Activated naive CD4-positive, alpha-beta T cell treated with anti-CD3 and anti-CD28 coated beads, Interleukin-2, amount 50 U/mL, for 72 hours (primary cell): ENCODE measurements at places on chromosomes 5 and 9. TPM values are rescaled to one million over a fixed set of nuclear protein-coding genes. Genes with fewer than 3 reads are reported as not detected.

PCDHB2 gene
- total RNA-seq = not detected

DDX46 gene
- total RNA-seq = 108 TPM

CTXN3 gene
- total RNA-seq = not detected

RACK1 gene
- total RNA-seq = 2,665 TPM

IL7R gene
- total RNA-seq = 314 TPM

LCN9 gene
- not detected for total RNA-seq

ECSCR gene
- 1.9 TPM for total RNA-seq

IL13 gene
- total RNA-seq = 0.98 TPM

PCDHA9 gene
- total RNA-seq = not detected

DBH gene
- total RNA-seq = not detected

SCGB3A2 gene
- not detected for total RNA-seq

INSYN2B gene
- total RNA-seq = not detected

CARD19 gene
- 82.6 TPM for total RNA-seq

RETREG1 gene
- 7.4 TPM for total RNA-seq

- no peak for DNase-seq
Measured at GRCh38 chr5:79759436-79759835, 69.8 kb downstream of the CMYA5 start.

DNA sequence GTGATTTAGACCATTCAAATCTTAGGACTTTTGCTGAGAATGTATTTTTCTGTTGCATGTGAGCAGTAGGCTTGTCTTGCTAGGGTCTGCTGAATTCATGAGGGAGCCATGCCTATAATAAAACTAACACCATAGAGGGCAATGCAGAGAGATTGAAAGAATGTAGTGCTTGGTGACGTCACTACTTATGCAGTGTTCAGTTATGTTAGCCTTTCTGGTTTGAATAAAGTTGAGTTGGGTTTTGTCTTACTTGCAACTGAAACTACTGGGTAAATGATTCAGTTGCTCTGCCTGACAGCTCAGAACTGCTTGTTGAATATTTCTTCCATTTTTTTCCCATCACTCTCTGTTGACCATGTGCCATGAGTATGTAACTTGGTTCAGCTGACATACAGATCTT is 114.1 kb downstream of the PAM start:
- no peak for DNase-seq

DNA sequence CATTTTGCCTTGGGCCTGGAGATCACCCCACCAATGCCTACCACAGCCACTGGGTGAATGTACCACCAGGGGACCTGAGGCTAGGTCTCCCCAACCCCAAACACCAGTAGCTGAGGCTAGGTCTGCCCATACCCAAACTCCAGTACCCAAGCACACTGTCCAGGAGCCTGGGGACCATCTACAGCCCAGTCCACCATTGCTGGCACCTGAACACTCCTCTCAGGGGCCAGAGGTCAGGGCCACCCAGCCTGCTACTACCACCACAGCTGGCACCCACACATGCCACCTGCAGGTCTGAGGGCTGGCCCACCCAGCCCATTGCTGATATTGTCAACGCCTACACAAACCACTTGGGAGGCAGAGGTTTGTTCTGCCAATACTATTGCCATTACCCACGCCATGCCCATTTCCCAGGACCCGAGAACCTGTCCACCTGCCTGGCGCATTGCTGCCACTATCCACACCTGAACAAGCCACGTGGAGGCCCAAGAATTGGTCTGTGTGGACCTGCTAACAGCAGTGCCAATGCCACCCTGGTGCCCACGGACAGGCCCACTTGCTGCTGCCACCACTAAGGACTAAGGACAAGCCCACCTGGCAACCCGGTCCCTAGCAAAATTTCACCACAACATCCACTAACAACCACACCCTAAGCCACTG is 59.2 kb downstream of the ZDHHC21 start:
- no peak for DNase-seq

DNA sequence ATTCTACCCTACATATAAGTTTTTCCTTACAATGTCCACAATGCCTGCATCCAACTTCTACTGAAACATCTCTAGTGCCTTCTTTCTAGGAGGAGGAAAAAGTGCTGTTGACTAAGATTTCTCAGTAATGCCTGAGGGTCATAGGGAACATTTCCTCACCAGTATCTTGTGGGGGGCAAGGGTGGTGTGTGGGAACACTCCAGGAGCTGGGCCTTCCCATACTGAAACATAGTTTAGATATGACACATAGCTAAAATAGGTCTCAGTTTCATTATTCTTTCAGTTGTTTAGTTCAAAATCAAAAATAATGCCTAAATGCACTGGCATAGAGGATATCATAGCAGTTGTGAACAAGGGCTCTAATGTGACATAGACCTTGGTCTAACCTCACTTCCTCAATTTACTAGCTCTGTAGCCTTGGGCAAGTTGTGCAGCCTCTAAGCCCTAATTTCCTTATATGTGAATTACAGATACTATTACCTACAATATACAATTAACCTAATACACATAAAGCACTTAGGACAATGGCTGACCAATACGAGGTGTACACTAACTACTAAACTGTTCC is 66.1 kb downstream of the HAPLN1 start:
- no peak for DNase-seq

DNA sequence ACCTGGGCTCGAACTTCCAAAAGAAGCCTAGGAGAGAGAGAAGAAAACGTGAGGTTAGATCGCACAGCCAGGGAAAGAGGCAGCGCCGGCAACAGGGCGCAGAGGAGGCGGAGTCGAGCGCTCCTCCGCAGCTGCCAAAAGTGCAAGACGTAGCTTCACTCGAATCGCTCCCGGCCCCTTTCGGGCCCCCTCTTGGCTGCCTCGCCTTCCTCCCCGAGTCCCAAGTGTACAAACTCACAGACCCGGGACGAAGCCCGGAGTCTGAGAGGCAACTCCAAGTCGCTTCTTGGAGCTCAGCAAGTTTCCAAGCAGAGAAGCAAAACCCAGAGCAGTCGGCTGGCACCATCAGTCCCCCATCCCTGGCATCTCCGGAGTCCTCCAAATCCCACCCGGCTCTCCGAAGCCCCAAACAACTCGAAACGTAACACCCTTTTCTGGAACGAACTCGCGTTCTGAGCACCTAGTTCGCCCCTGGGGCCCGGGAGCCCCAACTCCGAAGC is 1.2 kb downstream of the MIER3 start:
- no peak for DNase-seq

GRCh38 chr5:143582869-143583268 is 179.4 kb upstream of the NR3C1 start:
- no peak for DNase-seq

- DNase-seq = no peak
Measured at GRCh38 chr5:10266137-10266536, 16.1 kb downstream of the CCT5 start.

DNA sequence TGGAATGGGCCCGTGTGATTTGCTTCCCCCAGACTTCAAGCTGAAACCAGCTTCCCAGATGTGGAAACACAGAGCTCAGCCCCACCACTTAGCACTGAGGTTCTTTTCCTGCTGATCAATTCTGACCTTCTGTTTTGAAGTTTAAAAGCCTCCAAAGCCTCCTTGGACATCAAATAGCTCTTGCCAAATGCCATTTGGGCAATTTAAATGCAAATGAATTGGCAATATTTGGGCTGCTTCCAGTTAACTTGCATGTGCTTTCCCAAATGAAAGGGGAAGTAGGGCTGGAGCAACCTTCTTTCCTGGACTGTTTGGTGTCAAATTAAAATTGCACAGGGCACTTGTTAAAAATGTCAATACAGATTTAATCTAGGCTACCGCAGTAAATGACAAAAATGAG is 710.5 kb downstream of the TLR4 start:
- DNase-seq = no peak

DNA sequence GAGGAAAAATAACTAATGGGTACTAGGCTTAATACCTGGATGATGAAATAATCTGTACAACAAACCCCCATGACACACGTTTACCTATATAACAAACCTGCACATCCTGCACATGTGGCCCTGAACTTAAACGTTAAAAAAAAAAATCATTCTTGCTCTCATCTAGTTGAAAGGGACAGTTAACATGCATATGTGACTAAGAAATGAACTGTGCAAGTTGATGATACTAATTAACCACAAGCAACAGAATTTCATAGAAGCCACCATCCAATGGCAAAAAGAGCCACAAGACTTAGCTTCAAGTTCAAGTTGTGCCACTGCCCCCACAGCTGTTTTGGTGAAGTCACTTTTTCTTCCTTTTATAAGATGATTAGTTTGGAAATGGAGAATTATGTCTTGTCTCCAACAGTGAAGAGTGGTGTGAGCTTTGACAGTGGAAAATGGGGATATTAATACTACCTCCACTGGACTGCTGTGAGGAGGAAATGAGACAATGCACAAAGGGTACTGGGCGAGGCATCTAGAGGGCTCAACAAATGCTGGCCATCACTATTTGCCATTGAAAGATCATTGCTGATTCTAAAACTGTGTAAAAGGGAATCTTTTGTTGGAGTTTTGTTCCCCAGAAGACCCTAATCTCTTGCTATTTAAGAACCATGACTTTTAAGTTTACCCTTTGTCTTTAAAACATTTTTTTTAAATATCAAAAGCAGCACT is 202.1 kb downstream of the EBF1 start:
- no peak for DNase-seq

DNA sequence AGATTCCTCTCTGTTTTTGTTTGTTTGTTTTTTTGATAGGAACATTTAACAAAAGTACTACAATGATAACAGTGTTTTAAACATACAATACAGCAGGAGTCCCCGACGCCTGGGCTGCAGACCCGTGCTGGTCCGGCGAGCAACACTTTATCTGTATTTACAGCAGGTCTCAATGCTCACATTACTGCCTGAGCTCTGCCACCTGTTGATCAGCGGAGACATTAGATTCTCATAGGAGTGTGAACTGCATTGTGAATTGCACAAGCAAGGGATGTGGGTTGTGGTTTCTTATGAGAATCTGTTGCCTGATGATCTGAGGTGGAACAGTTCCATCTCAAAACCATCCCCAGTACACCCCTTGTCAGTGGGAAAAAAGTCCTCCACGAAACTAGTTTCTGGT is 1068.5 kb upstream of the CDH10 start:
- DNase-seq = no peak

DNA sequence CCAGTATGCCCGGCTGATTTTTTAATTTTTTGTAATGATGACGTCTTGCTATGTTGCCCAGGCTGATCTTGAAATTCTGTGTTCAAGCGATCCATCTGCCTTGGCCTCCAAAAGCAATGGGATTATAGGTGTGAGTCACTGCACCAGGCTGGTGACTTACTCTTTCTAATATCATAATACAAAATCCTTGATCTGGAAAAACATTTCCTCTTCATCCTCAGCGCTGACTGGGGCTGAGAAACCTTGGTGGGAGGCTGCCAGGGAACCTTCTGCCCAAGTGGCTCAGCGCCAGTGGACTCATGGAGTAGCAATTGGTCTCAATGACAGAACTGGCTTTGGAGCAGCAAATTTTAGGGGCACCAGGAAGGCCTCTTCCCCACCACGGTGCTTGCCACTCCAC is 17.5 kb upstream of the SEMA4D start:
- no peak for DNase-seq

- DNase-seq = no peak
Measured at GRCh38 chr5:109532773-109533364, 123.1 kb upstream of the PJA2 start.

- DNase-seq = no peak
Measured at GRCh38 chr9:36839131-36839885, 194.8 kb downstream of the PAX5 start.

GRCh38 chr5:91535499-91535898 is 152.4 kb upstream of the ARRDC3 start:
- DNase-seq = no peak

GRCh38 chr5:174424219-174425053 is 299.9 kb upstream of the MSX2 start:
- DNase-seq = no peak

DNA sequence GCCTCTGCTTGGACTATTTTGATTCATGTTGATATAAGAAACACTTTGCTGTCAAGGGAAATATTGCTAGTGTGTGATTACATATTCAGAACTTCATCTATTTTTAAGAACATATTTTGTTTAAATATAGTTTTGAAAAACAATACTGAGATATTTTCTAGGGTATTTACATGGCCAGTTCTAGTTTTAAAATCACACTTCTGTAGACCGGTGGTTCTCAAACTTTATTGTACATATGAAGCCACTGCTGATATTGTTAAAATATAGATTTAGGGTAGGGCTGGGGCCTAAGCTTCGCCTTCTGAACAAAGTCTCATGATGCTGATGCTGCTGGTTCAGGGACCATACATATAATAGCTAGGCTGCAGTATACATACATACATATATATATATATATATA is 1000.0 kb downstream of the PTPRD start:
- DNase-seq = no peak

GRCh38 chr5:34648840-34649158 is 7.3 kb upstream of the RAI14 start:
- no peak for DNase-seq

DNA sequence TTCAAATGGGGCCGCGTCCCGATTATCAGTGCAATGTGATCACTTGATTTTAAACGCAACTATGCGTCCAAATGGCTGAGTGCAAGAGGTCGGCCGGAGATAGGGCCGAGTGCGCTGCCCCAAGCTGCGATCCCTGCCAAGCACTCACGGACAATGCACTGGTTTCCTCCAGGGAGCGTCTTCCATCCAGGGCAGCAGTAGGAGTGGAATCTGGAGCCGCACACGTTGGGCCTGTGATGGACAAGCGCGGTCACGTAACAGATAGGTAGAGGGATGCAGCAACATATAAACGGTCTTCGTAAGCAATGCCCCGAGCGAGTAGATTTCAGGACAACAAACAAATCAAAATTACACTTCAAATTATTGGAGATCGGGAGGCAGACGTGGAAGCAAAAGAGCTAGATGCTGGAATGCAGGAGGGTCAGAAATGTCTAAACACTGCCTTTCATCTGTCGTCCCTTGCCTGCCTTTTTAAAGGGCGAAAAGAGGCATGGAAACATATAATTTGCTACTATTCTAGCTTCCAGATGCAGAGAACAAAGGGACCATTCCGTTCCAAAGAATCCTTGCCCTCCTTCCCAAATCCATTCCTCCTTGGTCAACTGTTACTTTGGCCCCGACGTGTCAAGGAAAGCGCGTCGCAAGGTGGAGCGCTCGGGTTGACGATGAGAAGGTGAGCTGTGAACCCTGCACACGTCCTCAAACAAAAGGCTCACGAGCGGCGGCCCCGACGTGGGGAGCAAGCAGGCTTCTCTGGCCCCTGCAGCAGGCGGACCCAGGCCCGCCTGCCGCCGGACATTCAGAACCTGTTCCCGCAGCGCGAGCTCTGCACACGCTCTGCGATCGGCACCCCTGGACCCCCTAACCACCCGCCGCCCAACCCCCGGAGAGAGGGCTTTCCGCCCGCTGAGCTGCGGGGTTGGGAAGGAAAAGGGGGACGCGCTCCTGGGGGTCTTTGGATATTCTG is 1.5 kb downstream of the FBN2 start:
- no peak for DNase-seq

- DNase-seq = no peak
Measured at GRCh38 chr5:150570333-150570732, 62.4 kb downstream of the NDST1 start.

GRCh38 chr9:88339317-88339716 is 48.9 kb upstream of the SPIN1 start:
- DNase-seq = no peak

- no peak for DNase-seq
Measured at GRCh38 chr9:105007143-105007542, 79.2 kb upstream of the ABCA1 start.
